ENCODE measurements at places on chromosomes 11 and 22.

GRCh38 chr11:68550485-68550817, 89.9 kb downstream of the PPP6R3 start:
- no peak for DNase-seq

- DNase-seq = no peak
Observed at GRCh38 chr11:72688929-72689328, 14.7 kb upstream of the PDE2A start.

- no peak for DNase-seq
Observed at GRCh38 chr11:96098511-96099241, 174.8 kb upstream of the MTMR2 start.

DNA sequence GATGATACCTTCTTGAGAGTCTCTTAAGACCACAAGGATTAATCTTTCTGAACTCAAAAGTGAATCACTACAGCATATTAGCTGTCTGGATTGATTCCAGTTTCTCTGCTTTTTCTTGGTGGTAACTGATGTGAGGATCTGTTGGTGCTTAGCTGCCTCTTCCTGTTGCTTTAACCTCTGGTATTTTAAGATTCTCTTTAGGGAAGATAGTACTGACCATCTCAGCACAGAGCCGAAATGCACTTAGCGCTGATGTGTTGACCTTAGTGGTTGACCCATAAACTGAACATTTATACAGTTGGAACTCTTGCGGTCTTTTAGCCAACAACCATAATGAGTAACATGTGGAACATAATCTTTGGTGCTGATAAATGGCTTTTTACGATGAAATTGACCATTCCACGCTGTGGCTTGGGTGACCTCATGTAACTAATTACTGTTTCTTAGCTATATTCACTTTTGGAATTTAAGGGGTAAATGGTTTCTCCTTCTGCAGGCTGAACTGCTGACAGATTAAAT, 33.7 kb downstream of the APLP2 start:
- no peak for DNase-seq

DNA sequence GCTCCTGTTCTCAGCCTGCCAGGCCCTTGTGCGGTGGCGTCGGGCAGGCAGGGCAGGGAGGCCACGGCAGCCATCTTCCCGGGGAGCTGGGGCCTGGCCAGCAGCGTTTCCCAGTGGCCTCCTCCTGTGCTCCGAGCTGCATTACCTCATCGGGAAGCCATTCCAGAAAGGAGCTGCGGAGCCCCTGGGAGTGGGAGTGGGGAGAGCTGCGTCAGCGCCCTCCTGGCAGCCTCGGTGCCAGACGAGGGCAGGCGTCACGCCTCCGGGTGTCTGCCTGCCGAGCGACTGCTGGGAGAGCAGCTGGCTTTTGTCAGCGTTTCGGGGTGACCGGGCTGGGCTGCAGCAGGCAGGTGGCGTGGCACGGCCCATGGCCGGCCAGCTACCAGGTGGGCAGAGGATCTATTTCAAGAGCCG, 30.9 kb upstream of the WNT7B start:
- DNase-seq = no peak

- no peak for DNase-seq
Observed at GRCh38 chr22:41799486-41800347, 762 bp upstream of the CCDC134 start.

GRCh38 chr11:64868904-64869570, 9.4 kb downstream of the EHD1 start:
- DNase-seq = no peak

DNA sequence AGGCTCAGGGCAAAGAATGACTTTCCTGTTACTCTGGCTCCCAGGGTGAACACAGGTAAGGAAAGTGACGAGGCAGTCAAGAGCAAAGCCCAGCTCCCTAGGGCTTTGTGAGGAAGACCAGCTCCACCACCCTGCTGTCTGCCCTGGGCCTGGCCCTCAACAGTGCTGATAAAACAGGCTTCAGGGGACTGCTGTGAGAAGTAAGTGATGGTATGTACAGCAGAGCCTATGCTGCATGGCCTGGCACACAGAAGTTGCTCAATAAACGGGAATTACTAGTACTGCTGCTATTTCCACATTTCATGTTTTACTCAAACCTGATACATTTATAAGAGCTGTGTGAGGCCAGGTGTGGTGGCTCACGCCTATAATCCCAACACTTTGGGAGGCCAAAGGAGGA, 50.3 kb downstream of the MICAL3 start:
- DNase-seq = no peak

GRCh38 chr22:50146439-50147238, 23.9 kb upstream of the PANX2 start:
- no peak for DNase-seq

DNA sequence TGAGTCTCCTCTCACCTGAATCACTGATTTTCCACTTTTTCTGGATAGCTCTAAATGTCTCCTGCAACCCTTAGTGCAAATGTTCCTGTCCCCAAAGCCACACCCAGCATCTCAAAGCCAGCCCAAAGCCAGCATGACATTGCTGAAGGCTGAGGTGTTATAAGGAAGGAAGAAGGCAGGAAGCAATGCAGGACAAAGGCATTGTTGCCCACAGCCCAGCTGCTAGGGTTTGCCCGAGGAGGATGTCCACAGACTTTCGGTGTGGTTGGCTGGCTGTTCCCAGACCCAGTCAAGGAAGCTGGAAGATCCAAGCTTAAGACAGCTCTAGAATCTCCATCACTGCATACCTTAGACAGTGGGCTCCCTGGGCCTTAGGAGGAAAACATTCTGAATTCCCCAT, 23.5 kb downstream of the CHST1 start:
- no peak for DNase-seq

DNA sequence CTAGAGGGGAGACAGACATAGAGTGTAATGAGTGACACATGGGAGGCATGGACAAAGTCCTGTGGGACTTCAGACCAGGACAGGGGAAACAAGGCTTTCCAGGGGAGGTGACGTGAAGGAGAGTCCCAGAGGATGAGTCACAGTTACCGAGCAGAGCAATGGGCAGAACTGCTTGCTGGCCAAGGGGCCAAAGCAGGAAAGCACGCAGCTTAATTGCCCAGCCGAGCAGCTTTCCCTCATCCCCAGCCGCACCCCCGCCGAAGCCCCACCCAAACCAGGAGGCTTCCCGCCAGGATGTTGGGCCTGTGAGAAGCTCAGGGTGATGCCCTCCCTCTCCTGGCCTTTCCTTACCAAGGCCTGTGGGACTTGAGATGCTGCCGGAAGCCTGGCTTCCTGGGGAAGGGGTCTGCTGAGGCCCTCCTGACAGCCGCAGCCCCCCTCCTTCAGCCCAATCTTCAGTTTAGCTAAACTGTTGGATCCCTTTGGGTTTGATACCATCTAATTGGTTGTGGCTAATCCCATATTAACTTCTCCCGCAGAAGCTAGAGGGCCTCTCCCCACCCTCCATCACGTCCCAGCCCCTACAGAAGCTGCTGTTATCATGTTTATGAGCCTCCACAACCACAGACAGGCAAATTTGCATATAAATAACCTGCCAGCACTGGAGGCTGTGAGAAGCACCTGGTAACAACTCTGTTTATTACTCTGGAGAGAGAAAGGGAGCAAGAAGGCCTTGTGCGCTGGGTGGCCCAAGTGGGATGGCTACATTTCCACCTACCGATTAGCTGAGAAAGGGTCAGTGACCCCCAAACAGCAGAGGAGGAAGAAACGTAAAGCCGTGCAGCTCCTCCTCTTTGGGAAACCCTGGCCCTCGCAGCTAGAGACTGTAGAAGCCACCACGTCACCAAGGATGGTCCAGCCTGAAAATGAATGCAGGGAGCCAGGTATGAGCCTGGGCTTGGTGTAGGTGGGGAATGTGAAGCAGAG, 80.0 kb downstream of the TRIM29 start:
- no peak for DNase-seq

- no peak for DNase-seq
Observed at GRCh38 chr11:12938590-12939247, 70.4 kb upstream of the RASSF10 start.

DNA sequence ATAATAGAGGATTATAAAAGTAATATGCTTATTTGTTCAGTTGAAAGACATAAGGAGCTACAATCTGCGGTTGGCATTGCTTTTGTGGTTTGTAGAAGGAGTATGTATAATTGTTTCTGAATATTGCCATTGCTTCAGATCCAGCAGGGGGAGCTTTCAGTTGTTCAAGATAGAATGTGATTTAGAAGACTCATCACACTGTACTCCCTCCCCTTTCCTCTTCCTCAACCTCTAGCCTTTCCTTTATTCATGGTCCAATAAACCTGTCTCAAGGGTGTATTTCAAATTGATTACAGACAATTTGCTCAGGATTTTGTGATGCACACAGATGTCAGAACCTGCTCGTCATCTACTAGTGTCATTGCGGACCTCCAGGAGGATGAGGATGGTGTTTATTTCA, 9.8 kb downstream of the PRMT3 start:
- no peak for DNase-seq

GRCh38 chr11:62774407-62774806, 3.2 kb downstream of the TAF6L start:
- DNase-seq = no peak

GRCh38 chr11:100105982-100106358, 581.1 kb upstream of the ARHGAP42 start:
- DNase-seq = no peak

- DNase-seq = no peak
Observed at GRCh38 chr11:115745610-115746512, 241.6 kb upstream of the CADM1 start.

DNA sequence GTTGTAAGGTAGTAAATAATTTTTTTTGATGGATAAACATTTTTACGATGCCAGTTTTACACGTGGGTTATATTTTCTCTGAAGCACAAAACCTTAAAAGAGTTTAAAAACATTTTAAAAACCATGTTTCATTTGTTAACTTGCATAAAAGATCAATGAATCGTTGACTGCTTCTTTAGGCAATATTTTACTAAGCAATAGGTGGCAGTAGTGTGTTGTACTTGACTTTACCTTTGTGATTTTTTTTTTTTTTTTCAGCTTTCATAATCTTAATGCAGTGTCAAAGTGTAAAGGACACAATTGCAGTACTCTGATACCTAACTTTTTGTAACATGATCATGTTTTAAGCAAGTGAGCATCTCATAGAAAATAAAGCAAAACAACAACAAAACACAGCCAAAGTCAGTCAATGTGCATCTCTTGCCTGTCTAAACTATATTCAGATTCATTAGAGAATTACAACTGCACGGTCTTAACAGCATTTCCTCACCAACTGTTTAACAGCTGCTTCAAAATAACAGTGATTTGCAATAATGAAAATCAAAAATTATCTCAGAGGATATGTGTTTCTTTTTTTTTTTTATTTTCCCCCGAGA, 27.7 kb downstream of the DNAJC24 start:
- DNase-seq = no peak

- DNase-seq = no peak
Observed at GRCh38 chr11:59267736-59268475, 55.2 kb upstream of the MPEG1 start.

DNA sequence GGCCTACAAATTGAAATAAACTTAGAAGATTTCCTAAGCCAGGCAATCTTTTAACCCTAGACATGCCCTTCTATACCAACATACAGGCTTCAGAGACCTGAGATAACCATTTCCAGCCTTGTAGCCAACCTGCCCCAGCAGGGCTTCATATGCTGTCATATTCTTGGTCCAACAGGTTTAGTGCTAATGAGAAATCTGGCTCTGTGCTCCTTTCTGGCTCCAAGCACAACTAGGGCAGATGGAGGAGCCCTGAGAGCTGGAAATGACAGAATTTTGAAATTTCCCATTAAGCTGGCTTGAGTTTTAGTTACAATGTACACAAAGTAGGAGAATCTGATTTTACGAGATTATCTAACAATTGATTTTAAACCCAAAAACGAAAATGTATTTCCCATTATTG, 323.0 kb upstream of the CCDC90B start:
- DNase-seq = no peak

DNA sequence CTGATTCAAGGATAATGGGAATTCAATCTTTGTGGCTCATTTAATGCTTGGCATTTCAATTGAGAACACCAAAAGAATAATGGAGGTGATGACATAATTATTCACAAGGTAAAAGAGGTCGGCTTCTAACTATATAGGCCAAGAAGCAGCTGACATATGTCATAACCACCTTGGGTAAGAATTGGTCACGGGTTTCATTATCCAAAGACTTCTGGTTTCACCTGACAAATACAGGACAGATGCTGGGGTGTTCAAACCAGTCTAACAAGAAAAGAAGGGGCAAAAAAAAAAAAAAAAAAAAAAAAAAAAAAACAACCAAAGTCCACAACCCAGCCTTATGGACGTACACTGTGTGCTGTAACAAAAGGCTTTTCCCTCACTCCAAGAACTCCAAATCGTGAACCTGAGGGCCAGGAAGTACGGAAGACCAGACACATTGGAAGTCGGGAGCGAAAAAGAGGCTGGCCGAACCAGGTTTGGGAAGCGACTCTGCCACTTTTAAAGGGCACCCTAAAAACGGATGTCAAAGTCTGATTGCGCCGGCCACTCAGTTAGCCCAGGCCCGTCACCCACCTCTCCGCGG, 385 bp downstream of the HARBI1 start:
- DNase-seq = no peak

- DNase-seq = no peak
Observed at GRCh38 chr11:86459682-86460460, 85.2 kb downstream of the CCDC81 start.

DNA sequence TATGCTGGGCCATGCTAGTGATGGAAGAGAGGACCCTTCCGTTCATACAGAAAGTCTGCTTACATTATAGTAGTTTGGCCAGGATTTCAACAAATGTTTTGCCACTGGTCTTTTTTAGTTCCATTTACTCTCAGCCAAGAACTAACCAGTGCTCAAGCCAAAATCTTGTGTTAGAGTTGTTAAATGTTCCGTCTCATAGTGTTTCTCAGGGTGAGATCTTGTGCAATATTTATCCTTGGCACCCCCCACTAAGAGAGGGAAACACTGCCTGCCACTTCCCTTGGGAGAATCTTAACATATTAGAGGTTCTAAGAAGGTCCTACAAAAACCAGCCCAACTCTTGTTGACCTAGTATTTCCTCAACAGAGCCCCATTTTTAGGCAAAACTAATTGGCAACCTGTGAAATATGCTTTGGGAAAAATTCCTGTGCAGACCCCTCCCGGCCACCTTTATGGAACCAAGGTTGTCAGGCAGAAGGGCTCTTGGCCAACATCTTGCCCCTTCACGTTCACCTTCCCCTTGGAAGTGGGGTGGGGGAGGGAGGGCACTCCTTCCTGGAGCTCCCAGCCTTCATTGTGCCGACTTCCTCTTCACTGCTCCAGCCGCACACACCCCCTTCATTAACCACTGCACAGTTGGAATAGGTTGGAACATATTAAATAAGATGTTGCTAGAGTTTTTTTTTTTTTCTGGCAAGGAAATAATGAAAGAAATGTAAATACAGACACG, 173.2 kb upstream of the SORL1-AS1 start:
- no peak for DNase-seq

DNA sequence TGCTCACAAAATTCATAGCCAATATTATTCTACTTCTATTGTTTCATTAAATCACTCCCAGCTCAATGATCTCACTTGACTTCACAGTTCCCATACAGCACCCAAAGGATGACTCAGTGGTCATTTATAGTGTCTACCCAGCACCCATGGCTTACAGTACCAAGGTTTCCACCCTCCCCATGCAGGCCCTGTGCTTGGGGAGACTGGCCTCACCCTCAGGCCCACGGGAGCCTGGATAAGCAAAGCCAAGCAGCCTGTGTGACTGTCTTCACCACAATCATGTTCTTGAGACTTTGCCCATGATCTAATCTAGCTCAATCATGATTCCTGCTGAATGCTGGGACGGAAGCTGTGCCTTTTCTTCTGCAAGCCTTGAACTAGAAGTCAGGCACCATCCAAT, 97.6 kb downstream of the SLC36A4 start:
- DNase-seq = no peak
